HL-60 (cell line): ENCODE measurements at places on chromosomes 13 and 19.

- DNase-seq: no peak
These were observed 66.1 kb downstream of the ZNF93 start for GRCh38 chr19:19966862-19967261.

DNA sequence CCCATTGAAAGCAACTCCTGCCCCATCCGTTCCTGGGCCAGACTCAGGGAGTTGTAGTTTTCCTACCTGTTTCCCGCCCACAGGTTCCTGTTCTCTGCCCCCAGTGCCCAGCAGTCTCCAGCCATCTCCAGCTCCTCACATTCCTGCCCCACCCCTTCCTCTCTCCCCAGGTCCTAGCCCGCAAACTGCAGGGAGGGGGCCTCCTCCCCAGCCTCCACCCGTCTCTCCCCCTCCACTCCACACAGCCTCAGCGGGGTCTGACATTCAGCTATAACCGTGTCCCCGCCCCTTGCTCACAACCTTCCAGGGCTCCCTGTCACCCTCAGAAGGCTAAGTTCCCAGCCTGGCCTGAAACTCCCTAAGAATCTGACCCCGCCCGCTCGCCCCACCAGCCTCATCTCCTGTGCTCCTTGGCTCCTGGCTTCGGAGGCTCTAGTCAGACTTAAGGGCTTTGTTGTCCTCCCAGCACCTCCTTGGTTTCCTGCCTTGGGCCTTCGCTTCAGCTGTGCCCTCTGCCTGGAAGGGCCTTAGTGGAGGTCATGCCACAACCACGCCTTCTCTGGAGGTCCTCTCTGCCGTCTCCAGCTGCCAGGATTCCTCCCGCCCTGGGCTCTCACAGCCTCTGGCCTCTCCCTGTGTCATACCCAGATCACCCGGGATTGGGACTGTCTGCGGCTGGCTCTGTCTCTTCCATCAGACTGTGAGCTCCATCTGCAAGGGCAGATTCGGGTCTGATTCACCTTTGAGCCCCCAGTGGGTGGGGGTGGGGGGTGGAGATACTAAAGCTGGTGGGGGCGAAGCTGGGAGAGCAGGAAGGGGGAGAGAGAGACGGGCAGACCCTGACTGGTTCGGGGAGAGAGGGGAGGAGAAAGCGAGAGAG is 5.1 kb upstream of the SPACA6 start:
- DNase-seq: no peak

GRCh38 chr13:99287551-99287950 is 19.6 kb downstream of the GPR183 start:
- DNase-seq: no peak

- DNase-seq: no peak
These were observed 399.6 kb downstream of the DCT start for GRCh38 chr13:94079876-94080275.

- no peak for DNase-seq
These were observed 16.9 kb downstream of the ZNF296 start for GRCh38 chr19:45059258-45059965.

GRCh38 chr13:52195401-52195837 is 36.0 kb upstream of the NEK3 start:
- DNase-seq: peak; percentile 57

DNA sequence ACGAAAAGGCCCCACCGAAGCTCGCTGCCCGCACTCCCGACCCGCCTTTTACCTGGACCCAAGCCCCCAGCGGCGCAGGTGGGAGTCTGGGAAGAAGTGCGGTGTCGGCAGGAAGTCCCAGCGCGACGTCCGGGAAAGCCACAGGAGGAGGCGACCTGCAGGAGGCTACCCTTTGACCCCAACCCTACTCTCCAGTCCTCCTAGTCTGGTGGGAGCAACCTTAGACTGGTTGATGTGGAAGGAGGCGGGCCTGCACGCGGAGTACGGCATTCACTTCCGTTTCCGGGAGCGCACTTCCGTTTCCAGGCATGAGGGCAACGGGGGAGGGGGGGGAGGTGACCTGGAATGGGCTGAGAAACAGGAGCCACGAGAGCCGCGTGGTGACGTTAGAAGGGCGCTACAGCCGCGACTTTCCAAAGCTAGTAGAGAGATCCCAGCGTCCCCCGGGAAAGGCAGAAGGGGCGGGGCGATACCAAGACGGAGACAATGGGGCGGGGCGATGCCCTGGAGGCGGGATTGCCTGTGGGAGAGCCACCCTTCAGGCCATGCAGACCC is 28.5 kb downstream of the ZNF266 start:
- peak; percentile 88 for DNase-seq
